Stimulated activated CD8-positive, alpha-beta memory T cell treated with anti-CD3 and anti-CD28 coated beads, Interleukin-15, amount 100 ng/mL, for 24 hours (primary cell): ENCODE measurements at places on chromosomes 4 and X.

GRCh38 chrX:149819371-149819770 is 37.6 kb downstream of the MAGEA9 start:
- no peak for DNase-seq

DNA sequence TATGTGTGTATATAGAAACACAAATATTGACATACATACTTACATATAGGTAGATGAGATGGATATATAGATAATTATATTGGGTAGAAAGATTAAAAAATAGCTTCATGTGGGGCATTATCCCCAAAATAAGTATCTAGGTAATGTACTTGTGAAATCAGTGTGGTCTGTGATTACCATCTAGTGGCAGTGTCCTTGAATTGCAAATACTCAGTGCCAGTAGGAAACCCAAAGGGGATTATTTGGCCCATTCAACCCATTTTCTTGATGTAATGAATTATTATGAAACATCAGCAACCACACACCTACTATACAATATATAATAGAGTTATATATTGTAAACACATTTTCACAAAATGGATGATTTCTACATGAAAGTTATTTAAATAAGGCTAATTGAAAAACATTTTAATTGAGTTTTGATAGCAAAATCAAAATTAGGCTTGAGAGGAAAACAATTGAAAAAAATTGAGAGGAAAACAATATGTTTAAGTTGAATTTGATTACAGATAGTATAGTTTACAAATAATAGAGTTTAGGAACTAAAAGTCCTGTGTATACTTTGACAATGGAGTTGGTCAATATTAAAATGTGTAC is 389.4 kb downstream of the GALNTL6 start:
- no peak for DNase-seq

DNA sequence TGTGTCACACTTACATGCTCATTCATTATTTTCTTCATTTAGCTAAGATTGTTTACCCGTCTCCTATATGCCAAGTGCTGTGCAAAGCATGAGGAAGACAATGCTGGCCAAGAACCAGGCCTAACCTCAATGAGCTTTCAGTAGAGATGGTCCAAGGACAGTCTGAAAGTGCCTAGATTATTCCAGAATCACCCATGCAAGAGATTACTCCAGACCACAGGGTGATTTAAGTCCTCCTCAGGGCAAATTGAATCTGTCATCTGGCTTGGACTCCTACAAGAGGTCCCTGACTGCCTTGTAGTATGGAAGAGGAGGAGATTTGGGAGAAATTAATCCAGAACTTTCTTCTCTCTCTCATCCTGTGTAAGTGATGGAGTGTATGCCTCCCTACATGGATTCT is 99.4 kb upstream of the NDP start:
- DNase-seq = no peak

- no peak for DNase-seq
Measured at GRCh38 chr4:107432451-107432850, 287.6 kb downstream of the PAPSS1 start.

GRCh38 chr4:37537484-37537883 is 148.7 kb downstream of the RELL1 start:
- no peak for DNase-seq

DNA sequence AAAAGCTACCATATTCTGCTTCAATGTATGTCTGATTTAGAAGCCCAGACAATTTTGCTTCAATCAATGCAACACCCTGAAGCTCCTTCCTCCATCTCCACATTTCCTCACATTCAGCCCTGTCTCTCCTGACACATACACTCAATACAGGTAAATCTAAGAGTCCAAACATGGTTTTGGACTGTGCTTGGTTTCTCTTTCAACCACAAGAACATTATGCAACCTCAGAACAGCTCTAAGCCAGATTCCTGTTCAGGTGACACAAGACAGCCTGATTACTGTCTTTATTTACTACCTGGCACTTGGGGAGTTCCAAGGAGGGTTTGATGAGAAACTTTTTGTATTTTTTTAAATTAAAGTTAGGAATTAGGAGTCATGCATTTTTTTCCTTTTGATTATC is 307.5 kb upstream of the SLIT2 start:
- DNase-seq = no peak

GRCh38 chr4:95693594-95693993 is 144.8 kb upstream of the UNC5C start:
- no peak for DNase-seq

DNA sequence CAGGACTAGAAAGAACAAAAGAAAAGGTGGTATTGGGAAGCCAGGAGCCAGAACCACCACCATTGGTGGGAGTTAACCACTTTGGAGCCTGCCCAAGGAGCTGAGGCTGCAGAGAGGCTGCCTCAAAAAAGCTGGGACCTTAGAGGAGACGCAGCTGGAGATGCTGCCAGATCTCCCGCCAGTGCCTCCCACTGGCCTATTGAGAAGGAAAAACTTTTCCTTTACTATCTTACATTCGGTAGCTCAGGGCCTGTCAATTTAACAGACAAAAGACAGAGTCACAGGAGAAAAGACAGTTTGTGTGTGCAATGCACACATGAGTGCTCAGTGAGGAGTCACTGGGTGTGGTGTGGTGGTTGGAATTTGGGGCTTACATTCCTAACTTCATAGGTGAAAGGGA is 52.4 kb upstream of the HPSE start:
- DNase-seq = no peak

- no peak for DNase-seq
Measured at GRCh38 chrX:97189668-97190067, 306.0 kb downstream of the RPA4 start.

DNA sequence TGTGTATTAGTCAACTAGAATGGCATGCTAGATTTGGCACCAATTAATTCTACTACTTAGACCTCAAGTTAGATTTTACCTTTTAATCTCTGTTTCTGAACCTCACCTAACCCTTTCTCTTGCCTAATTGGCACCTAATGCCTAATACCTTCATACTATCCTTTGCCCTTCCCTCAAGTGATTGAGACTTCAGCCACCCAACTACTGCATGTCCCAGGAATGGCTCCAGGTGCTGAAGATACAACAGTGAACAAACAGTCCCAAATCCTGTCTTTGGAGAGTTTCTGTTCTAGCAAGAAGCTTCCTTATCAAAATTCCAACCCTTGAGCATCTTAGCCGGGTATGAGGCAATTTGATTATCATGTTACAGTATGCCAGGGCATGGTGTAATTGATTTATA is 139.9 kb downstream of the CPE start:
- no peak for DNase-seq

- no peak for DNase-seq
Measured at GRCh38 chr4:161696944-161697343, 466.9 kb downstream of the FSTL5 start.

- no peak for DNase-seq
Measured at GRCh38 chr4:163762741-163763140, 268.3 kb downstream of the TMA16 start.

GRCh38 chrX:57266871-57267270 is 19.6 kb upstream of the FAAH2 start:
- DNase-seq = no peak

DNA sequence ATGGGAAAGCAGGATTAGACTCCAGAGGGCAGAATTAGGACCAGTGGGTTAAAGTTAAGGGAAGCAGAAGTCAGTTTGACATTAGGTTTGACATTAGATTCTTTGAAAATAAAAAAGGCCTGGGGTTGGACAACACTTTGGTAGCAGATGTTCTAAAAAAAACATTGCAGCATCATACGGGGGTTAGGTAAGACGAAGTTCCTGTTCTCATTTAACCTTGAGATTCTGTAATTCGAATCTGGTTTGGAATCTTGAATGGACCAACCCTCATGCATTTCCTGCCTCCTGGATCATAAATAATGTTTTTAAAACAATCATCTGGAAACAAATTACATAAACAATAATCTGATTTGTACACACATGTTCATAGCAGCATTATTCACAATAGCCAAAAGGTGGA is 181.0 kb downstream of the SHROOM3 start:
- no peak for DNase-seq
